Renal cortex interstitium (tissue), 15 donors: ENCODE measurements at places on chromosomes 6 and 20.

GRCh38 chr6:26501482-26501986 is 1.4 kb downstream of the BTN1A1 start:
- DNase-seq = no peak

DNA sequence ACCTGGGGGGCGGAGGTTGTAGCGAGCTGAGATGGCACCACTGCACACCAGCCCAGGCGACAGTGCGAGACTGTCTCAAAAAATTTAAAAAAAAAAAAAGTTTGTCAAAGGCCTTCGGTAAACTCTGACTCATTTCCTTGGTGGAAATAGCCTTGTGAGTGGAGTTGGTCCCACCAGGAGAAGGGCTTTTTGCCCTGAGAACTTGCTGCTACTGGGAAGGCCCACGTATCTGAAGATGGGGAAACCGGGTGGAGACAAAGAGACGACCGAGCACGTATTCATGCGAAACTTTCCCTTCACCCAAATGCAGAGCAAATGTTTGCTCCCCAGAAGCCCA is 51.7 kb downstream of the SLC22A23 start:
- no peak for DNase-seq

GRCh38 chr20:63279931-63280330 is 7.3 kb downstream of the ARFGAP1 start:
- no peak for DNase-seq

- DNase-seq = no peak
Observed at GRCh38 chr6:169799474-169799926, 48.1 kb downstream of the ERMARD start.
